Anterior cingulate cortex (tissue), 58 donors: ENCODE measurements at places on chromosomes 4 and X.

GRCh38 chr4:19913650-19914049 is 338.1 kb upstream of the SLIT2 start:
- no peak for DNase-seq

GRCh38 chr4:54586320-54586955 is 71.3 kb upstream of the KIT start:
- DNase-seq, result no peak

DNA sequence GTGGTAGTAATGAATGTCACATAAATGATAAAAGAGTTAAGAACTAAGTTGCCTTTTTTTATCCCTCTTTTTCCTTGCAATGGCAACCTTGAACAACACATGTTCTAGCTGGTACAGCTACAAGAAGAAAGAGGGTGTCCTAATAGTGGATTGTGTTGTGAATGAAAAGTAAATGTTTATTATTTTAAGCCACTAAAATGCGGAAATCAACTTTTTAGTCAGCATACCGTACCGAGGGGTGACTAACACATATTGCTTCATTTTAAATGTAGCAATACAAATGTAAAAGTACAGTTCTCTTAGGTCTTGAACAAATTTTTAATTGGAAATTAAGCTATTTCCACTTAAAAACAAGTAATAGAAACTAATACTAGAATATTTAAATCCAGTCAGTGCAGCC is 17.7 kb upstream of the AP1AR start:
- DNase-seq, result no peak

- no peak for DNase-seq
Measured at GRCh38 chr4:155676430-155676825, 9.8 kb downstream of the GUCY1A1 start.

- no peak for DNase-seq
Measured at GRCh38 chr4:121199742-121200561, 35.8 kb upstream of the TNIP3 start.

DNA sequence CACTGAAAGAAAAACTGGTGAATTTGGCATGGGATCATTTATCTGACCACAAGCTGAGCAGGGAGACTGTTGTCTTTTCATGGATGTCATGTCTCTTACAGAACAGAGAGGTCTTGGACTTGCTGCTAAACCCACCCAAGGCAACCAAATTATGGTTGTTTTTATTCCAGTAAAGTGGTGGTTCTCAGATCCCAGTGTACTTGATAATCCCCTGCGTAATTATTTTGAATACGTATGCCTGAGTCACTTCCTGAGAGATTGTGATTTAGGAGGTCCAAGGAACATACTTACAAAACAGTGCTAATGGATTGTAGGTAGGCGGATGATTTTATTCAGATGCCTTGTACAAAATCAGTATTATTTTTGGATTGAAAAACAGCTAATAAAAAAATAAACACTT is 585.6 kb downstream of the IL1RAPL1 start:
- DNase-seq, result no peak

GRCh38 chr4:144647095-144647561 is 1.2 kb downstream of the HHIP start:
- peak; percentile 2 for DNase-seq

DNA sequence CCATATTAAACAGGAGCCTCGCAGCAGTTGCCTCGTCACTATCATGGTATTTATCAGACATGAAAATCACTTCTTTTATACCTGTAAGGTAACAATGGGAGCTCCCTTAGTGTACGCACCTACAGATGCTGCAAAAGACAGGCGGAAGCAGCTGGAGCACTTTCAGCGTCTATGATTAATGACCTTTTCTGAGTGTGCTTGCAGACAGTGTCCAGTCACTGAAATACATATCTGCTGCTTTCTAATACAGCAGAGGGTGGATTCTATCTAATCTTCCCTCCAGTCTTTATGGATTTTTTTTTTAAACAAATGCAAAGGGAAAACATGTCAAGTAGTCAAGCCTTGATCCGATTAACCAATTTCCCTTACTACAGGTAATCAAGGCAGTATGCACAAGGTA is 24.1 kb downstream of the DCTD start:
- no peak for DNase-seq

DNA sequence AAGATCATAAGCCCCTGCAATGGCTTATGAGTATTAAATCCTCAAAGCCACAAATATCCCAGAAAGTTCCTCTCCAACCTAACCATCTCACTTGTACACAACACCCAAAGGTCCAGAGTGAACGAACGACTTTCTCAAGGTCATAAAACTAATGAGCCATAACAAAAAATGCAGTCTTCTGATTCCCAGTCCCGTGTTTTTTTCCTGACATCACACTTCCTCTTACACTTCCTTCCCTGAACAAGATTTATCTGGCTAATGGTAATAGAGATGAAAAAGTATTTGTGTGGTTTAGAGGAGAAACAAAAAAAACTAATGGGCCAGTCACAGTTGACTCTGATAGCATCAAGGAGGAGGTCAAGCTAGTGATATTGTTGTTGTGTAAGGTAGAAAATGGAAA is 99.5 kb upstream of the KLHL13 start:
- no peak for DNase-seq

GRCh38 chr4:52126966-52127365 is 75.9 kb downstream of the SPATA18 start:
- DNase-seq, result no peak

DNA sequence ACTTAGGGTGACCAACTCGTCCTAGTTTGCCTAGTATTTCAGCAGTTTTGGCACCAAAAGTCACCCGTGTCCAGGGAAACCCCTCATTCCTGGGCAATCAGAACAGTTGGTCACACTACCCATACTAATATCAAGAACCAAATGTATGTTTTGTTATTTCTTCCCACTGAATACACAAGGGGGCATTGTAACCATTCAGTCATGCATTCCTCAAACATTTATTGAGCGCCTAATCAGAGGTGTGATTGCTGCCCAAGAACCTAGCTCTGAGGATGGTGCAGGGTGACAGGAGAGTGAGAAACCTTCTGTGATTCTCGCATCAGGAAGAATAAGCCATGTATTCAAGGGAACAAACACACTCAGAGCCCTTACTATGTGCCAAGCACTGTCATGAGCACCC is 69.8 kb upstream of the RAI2 start:
- DNase-seq, result no peak
